Fibroblast of the aortic adventitia (primary cell): ENCODE measurements at places on chromosomes 2 and 18. TPM values are rescaled to one million over a fixed set of nuclear protein-coding genes. Genes with fewer than 3 reads are reported as not detected.

BCL11A gene
- total RNA-seq = 0.09 TPM in 1 of 2 replicates, not detected in the other

CCDC85A gene
- total RNA-seq = 0.45 and 1.8 TPM in 2 replicates

ALPG gene
- total RNA-seq = not detected in 2 replicates

CIB4 gene
- not detected in 2 replicates for total RNA-seq

OSGEPL1 gene
- 3.3 and 14.3 TPM in 2 replicates for total RNA-seq

AQP12A gene
- not detected in 2 replicates for total RNA-seq

NOL4 gene
- not detected in 2 replicates for total RNA-seq

RDH14 gene
- total RNA-seq = 34.5 and 40.5 TPM in 2 replicates

CFC1 gene
- not detected in 2 replicates for total RNA-seq

MEP1B gene
- not detected in 2 replicates for total RNA-seq

TMEM200C gene
- 0.33 and 0.36 TPM in 2 replicates for total RNA-seq

AFF3 gene
- total RNA-seq = 4.2 TPM in 1 of 2 replicates, not detected in the other

ICOS gene
- not detected in 2 replicates for total RNA-seq

VIL1 gene
- not detected in 2 replicates for total RNA-seq

TSN gene
- total RNA-seq = 56.8 and 69.0 TPM in 2 replicates
